ENCODE measurements at places on chromosomes 5 and 9. TPM values are rescaled to one million over a fixed set of nuclear protein-coding genes. Genes with fewer than 3 reads are reported as not detected.

ANKRD18B gene
- total RNA-seq, result 10.9 TPM

SPINK7 gene
- 4.2 TPM for total RNA-seq

BTNL3 gene
- total RNA-seq, result not detected

IL9 gene
- total RNA-seq, result not detected

XRCC4 gene
- 10.7 TPM for total RNA-seq

SUSD3 gene
- total RNA-seq, result not detected

MYMK gene
- total RNA-seq, result not detected

SPATA31D4 gene
- not detected for total RNA-seq

ACSL6 gene
- not detected for total RNA-seq

ARL10 gene
- 5.5 TPM for total RNA-seq

ISL1 gene
- total RNA-seq, result 3.6 TPM

DCAF12 gene
- total RNA-seq, result 23.6 TPM

NMUR2 gene
- not detected for total RNA-seq

C5 gene
- 0.56 TPM for total RNA-seq

KIF12 gene
- 1.1 TPM for total RNA-seq

CARD9 gene
- total RNA-seq, result under 0.01 TPM

OLFM1 gene
- not detected for total RNA-seq

RGS7BP gene
- not detected for total RNA-seq

SYK gene
- 31.0 TPM for total RNA-seq

PDE6A gene
- not detected for total RNA-seq

SYNPO gene
- 7.3 TPM for total RNA-seq

MEGF10 gene
- total RNA-seq, result 0.05 TPM

SOHLH1 gene
- total RNA-seq, result not detected

OBP2B gene
- not detected for total RNA-seq

LPAR1 gene
- 22.9 TPM for total RNA-seq

HK3 gene
- total RNA-seq, result not detected

KCNMB1 gene
- total RNA-seq, result not detected

CBY3 gene
- total RNA-seq, result not detected

DOK3 gene
- total RNA-seq, result 1.9 TPM

GPX8 gene
- total RNA-seq, result 26.2 TPM

DNM1 gene
- total RNA-seq, result 1.5 TPM

SLC6A3 gene
- not detected for total RNA-seq

CER1 gene
- total RNA-seq, result not detected

AGXT2 gene
- total RNA-seq, result not detected

TMEM232 gene
- total RNA-seq, result 0.19 TPM

TAF11L5 gene
- total RNA-seq, result not detected

PLCXD3 gene
- total RNA-seq, result not detected

TLR4 gene
- not detected for total RNA-seq

UBE2D2 gene
- total RNA-seq, result 132 TPM

FCN2 gene
- total RNA-seq, result not detected

TSSK1B gene
- total RNA-seq, result 0.14 TPM

CDC25C gene
- total RNA-seq, result 8.8 TPM

GDA gene
- 0.33 TPM for total RNA-seq

PCDHGB3 gene
- total RNA-seq, result 0.46 TPM

C5orf58 gene
- not detected for total RNA-seq

DRD1 gene
- not detected for total RNA-seq
